C1 segment of cervical spinal cord (tissue), 14 donors: ENCODE measurements at places on chromosomes 7 and 10.

DNA sequence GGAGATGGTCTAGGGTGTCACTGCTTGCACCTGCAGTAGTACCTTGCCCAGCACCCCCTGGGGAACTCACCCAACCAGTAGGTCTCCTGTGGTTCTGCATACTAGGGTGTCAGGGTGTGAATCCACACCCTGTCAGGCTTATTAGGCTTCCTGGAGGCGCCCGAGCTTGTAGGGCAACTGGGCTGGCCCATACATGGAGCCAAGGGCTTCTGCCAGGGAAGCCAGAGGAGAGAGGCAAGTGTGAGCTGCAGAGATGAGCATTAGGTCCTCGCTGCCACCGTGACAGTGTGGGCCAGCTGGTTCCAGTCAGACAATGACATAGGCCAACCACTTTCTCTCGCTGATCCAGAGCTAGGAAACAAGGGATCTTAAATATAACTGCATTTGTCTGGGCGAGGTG, 11.2 kb downstream of the MXI1 start:
- DNase-seq = no peak

GRCh38 chr7:42550706-42551470, 313.9 kb upstream of the GLI3 start:
- DNase-seq = no peak

GRCh38 chr7:123797673-123798531, 47.1 kb upstream of the HYAL4 start:
- DNase-seq = no peak

- no peak for DNase-seq
Observed at GRCh38 chr10:27464993-27465392, 39.1 kb upstream of the RAB18 start.

- no peak for DNase-seq
Observed at GRCh38 chr7:148095066-148095465, 495.5 kb upstream of the C7orf33 start.

GRCh38 chr7:516216-516605, 3.4 kb downstream of the PDGFA start:
- DNase-seq = no peak

DNA sequence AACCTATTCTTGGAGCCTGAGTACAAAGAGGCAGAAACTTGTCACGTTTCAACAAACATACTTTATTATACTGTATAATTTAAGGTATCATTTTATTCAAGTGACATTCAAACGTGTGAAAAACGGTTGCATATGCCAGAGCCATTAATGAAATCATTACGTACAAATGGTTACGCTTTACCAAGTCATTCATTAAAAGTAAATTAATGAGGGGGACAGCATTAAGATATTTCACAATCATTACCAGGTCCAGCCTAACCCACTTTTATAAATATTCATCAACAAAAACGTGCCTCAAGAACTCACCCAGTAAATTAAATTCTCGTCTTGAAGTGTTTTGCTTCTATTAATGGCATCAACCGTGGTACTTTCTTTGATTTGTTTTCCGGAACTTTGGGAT, 253.0 kb downstream of the RPS24 start:
- DNase-seq = no peak

DNA sequence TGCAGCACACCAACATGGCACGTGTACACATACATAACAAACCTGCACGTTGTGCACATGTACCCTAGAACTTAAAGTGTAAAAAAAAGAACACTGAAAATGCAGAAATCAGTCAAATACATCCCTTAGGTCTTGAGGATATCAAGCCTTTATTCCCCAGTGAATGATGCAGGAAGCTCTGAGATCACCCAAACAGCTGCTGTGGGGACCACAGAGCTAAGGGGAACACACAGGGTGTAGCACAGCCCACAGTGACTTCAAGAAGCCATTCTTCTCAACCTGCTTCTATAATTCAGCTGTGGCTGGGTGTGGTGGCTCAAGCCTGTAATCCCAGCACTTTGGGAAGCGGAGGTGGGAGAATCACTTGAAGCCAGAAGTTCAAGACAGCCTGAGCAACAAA, 314.9 kb downstream of the CALN1 start:
- DNase-seq = no peak

DNA sequence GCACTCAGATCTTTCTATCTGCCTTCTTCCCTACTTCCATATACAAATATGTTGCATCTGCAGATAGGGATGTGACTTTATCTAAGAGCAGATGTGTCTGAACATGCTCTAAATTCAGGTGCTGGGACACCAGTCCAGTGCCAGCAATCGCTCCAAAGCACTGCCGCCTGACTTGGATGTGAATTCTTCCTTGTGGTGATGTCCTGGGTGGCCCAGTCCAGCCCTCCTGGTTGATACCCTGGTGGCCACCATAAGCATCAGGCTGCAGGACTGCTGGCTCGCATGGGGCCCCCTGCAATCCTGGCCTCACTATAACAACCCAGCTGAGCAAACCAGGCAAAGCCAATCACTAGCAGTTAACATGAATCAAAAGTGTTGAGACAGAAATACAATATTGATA, 149.2 kb upstream of the PDE1C start:
- no peak for DNase-seq

DNA sequence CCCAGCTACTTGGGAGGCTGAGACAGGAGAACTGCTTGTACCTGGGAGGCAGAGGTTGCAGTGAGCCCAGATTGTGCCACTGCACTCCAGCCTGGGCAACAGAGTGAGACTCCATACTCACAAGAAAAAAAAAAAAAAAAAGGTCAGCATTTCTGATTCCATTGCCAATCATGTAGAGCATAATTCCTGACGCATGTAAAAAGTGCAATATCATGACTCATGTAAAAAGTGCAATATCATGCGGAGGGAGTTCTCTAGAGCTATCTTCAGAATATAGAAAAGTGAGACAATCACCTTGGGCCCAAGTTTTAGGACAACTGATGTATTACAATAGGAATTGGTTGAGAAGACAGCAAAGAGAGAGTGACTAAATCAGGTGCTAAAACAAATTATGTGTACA, 85.8 kb downstream of the SEMA3A start:
- DNase-seq = no peak

DNA sequence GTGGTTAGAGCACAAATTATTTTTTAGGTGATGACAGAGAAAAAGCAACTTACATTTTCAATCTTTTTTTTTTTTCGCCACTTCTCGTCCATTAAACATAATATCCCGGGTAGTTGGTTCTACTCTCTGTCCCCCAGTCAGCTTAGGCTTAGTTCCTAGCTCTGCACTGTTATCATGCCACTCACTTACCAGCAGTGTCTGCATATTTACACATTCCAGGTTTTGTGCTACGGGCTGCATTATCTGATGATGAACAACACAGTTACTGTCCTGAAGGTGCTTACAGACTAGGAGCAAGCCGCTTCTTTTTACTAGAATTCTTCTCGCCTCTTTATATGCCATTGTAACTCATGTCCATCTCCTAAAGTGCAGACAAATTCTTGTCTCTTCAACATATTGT, 121.8 kb upstream of the NPVF start:
- DNase-seq = no peak

- DNase-seq = no peak
Observed at GRCh38 chr7:144641389-144642044, 194.3 kb downstream of the TPK1 start.

DNA sequence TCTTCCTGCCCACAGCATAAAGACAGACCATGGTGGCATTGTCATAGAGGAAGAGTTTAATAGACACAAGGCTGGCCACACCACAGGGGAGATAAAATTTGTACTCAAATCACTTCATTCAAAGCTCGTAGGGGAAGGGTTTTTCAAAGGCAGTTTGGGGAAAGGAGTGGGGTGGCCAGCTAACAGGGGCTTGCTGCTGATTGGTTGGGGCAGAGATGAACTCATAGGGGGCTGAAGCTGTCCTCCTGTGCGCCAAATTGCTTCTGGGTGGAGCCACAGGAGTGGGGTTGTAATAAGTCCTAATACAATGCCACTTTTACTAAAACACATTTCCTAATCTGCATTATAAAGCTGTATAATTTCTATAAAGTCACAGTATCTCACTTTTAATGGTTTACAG, 22.5 kb downstream of the PDZD8 start:
- DNase-seq = no peak

- DNase-seq = no peak
Observed at GRCh38 chr10:117736655-117737054, 194.1 kb downstream of the EMX2 start.

GRCh38 chr10:72083790-72084459, 4.4 kb downstream of the SPOCK2 start:
- no peak for DNase-seq

DNA sequence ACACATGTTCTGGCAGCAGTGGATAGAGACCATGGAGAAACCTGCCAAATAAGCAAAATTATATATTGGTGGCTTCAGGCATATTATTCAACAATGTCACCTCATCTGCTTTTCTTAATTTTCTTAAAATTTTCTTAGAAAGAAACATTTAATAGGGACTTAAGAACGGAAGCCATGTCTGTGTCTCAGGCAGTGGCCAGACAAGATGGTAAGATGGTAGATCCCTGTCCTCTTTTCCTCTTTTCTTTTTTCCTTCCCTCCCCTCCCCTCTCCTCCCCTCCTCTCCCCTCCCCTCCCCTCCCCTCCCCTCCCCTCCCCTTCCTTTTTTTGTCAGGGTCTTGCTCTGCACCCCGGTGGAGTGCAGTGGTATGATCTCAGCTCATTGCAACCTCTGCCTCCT, 24.2 kb upstream of the ICA1 start:
- DNase-seq = no peak

- DNase-seq = no peak
Observed at GRCh38 chr10:111109501-111110242, 32.8 kb downstream of the ADRA2A start.

DNA sequence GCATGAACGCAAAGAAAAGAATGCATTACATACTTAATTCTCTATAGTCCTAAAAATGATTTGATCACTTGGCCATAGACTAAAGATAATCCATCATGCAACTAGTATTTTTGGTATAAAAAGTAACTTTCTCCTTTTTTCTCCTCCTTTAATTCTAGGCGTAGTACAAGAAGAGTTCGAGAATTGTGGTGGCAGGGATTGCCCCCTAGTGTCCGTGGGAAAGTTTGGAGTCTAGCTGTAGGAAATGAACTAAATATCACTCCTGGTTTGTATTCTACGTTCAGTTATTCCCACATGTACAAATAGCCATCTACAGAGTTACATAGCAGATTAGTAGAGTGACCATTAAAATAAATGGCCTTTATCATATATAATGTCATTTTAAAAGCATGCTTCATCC, 45.5 kb upstream of the HELLS start:
- DNase-seq = no peak

- no peak for DNase-seq
Observed at GRCh38 chr7:118304100-118304499, 79.6 kb downstream of the ANKRD7 start.

DNA sequence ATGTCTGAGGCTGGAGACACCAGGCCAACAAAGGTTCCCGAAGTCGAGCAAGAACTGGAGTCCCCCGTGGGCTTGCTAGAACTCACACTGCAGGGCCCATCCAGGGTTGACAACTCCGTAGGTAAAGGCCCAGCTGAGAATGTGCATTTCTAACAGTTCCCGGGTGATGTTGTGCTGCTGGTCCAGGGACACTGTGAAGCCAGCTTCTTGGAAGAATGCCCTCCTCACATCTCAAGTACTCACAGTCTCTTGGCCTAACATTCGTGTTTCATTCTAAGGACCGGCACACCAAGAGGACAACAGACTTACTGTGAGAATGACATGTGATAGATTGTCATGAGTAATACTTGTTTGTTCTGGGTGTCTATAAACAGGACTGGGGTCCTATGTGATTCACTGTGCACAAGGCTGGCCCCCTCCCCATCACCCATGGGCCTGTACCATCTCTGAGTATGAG, 682.3 kb upstream of the IGFBP3 start:
- DNase-seq = no peak

GRCh38 chr7:74006032-74006431, 21.9 kb upstream of the ELN start:
- DNase-seq = no peak

GRCh38 chr10:1399431-1400100, 337.8 kb downstream of the ADARB2 start:
- DNase-seq = no peak

- DNase-seq = peak; percentile 61
Observed at GRCh38 chr10:71748671-71749191, 24.6 kb downstream of the VSIR start.

DNA sequence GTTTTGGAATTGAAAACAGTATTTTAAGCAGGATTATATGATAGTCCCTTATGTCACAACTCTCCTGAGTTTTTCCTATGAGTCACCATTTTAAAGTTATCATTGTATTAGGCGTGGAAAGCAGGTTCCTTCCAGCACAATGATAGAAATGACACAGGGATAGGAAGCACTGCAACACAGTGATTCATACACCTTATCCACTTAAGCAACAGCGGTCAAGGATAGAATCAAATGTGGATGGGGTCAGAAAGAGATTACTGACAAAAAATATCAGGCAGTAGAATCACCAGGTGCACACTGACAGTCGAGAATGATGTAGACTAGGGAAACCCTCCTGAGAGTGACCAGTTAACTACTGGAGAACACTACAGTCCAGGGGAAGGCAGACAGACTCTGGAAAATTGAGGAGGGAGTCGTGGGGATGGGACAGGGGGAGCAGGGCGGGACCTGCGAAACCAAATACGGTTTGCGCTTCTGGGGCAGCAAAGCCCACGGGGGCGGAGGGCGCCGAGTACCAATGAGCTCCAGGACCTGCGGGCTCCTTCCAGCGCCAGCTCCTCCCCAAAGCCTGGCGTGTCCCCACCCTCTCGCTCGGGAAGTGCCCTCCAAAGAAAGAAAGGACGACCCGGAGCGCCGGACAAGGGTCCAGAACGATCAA, 479 bp downstream of the PNPLA8 start:
- no peak for DNase-seq

DNA sequence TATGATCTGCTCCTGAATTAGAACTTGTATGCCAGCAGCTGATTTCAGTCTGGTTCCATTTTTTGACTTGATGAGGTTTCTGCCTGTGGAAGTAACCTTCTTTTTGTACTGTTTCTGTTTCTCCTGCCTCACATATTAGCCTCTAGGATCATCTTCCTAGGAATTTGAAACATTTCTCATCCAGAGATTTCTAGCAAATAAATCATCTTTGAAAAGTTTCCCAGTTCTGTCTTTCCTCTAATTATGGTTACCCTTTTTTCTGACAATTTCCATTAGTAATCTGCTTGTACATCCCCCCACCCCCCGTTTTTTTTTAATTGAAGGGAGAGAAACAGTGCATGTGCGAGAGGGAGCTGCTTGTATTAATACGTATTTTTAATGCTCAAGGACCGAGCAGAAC, 92.2 kb downstream of the NRF1 start:
- DNase-seq = no peak

GRCh38 chr7:78601728-78602127, 803.2 kb downstream of the PHTF2 start:
- DNase-seq = no peak

GRCh38 chr10:109030581-109031210, 892.6 kb downstream of the XPNPEP1 start:
- no peak for DNase-seq

DNA sequence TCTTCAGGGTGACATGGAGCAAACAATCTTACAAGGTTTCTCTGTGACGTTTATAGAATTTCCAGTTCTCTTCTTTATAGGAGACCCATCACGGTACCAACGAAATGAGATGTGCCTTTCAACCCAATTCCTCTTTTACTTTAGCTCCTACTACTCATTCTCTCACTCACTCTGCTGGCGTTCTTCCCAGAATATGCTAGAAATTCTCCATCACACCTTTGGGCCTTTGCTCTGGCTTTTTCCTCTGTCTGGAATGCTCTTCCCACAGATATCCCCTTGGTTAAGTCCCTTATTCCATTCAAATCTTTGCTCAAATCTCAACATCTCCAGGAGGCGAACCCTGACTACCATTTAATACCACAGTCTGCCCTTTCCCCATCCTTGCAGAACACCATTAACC, 39.0 kb downstream of the SEMA3C start:
- DNase-seq = no peak

- DNase-seq = no peak
Observed at GRCh38 chr10:6176691-6177231, 26.0 kb upstream of the PFKFB3 start.
